CD8-positive, alpha-beta T cell (primary cell): ENCODE measurements at places on chromosomes 6 and 20. TPM values are rescaled to one million over a fixed set of nuclear protein-coding genes. Genes with fewer than 3 reads are reported as not detected.

GRCh38 chr6:57435475-57436160, 118.2 kb downstream of the PRIM2 start:
- no peak for DNase-seq

DNA sequence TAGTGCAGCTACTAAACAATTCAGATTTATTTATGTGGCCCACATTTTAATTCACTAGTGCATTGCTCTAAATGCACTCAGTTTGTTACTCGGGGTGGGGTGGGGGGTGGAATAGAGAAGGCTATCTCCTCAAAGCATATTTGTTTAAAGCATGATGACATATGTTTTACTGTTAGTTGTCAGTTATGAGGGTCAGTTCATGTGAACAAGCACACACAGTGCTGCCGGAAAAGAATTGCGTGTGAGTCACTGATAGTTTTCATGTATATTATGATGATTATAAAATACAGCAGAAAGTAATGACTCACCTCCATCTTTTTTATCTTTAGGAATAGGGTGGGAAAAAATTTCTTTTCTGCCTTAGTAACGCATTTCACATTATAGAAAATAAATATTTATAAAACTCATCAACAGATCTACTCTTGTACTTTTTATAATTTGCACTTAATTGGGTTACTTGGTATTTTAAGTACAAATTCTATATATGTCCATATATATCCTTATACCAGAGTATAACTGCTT, 42.2 kb upstream of the STXBP5 start:
- DNase-seq, result no peak

DNA sequence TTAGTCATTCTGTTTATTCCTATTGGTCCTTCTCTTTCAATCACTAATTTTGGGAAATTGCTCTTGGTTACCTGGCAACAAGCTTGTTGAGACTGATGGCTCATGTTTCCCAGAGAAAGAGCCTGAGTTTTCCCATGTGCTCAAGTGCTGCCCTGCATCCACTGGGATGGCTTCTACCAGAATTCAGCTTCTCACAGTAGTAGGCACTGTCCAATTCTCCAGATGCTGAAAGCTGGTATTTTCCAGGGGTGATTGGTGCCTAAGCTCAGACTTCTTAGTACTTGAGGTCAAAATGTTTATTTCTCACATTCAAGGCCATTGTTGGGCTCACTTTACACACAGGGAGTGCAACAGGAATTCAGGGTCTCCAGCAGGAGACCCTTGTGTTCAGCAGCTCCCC, 29.1 kb upstream of the SLC2A12 start:
- DNase-seq, result no peak

- DNase-seq, result peak; percentile 39
Observed at GRCh38 chr20:49534255-49534712, 33.7 kb downstream of the PTGIS start.

GRCh38 chr20:54168961-54169862, 4.6 kb downstream of the CYP24A1 start:
- no peak for DNase-seq

DNA sequence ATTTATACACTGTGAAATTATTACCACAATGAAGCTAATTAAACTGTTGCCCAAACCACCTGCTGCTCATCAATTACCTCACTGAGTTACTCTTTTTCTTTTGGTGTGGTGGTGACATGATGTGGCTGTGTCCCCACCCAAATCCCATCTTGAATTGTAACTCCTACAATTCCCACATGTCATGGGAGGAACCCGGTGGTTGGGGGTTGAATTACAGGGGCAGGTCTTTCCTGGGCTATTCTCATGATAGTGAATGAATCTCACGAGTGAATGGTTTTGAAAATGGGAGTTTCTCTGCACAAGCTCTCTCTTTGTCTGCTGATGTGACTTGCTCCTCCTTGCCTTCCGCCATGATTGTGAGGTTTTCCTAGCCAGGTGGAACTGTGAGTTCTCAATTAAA, 145.0 kb downstream of the LRRC1 start:
- DNase-seq, result no peak

DNA sequence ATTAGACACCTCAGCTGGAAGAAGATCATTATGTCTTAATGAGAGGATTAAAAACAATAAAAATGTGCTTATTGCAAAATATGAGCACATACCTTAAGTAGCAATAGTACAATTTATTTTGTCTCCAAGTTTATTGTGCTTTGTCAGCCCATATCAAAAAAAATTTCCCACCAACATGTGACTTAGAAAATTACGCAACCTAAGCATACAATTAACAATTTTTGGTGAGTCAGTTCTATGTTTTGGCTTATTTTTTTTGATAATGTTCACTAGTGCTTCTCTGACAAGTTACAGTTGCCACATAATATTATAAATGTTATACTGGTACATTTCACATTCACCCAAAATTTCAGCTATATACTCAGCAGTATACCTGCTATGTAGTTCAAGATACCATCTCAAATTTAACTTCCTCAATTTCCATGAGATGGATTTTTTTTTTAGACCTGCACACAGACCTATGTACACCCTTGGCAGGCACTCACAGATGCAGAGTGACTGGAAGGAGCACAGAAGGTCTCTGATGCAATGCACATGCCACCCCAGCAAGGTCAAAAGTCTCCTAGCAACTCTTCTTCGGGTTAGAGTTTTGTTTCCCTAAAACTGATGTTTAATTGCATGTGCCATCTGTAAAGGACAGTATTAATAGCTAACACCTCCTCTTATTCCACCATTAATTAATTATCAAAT, 112.4 kb downstream of the PRKN start:
- no peak for DNase-seq

DNA sequence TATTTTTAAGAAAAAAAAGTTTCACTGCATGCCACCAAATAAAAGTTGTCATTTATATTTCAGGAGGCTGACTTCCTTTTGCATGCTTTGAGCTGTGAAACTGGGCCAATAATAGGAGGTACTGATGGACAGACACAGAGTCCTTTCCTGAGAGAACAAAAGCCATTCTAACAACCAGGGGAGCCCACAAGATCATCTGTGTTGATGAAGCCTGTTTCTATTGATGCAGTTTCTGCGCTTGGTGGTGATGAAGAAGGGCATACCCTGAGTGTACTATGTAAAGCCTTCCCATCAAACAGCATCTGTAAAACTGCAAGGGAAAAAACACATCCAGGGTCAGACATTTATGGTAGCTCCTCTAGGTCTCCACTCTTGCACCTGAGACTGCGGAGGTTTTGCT, 34.8 kb downstream of the ABHD12 start:
- no peak for DNase-seq

GRCh38 chr6:75937846-75938245, 134.6 kb downstream of the IMPG1 start:
- no peak for DNase-seq

GRCh38 chr6:109834131-109834530, 143.0 kb downstream of the FIG4 start:
- DNase-seq, result no peak

GRCh38 chr6:160022101-160022500, 53.2 kb downstream of the IGF2R start:
- DNase-seq, result no peak

DNA sequence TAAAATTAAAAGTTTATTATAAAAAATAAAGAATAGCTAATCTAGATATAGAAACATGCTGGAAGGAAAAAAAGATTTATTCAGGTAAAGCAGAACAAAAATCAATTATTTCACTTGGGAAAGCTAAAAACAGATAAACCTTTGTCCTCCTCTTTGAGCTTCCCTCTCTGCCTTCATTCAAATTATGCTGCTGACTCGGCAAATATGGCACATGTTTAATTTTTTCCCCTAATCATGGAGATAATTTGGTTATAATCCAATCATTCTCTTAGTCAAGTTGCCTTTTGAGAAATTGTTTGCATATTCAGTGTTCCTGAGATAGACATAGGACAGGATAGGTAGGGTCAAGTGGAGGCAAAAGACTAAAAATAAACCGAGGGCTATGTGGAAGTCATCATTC, 556.8 kb upstream of the PTCHD4 start:
- no peak for DNase-seq

DNA sequence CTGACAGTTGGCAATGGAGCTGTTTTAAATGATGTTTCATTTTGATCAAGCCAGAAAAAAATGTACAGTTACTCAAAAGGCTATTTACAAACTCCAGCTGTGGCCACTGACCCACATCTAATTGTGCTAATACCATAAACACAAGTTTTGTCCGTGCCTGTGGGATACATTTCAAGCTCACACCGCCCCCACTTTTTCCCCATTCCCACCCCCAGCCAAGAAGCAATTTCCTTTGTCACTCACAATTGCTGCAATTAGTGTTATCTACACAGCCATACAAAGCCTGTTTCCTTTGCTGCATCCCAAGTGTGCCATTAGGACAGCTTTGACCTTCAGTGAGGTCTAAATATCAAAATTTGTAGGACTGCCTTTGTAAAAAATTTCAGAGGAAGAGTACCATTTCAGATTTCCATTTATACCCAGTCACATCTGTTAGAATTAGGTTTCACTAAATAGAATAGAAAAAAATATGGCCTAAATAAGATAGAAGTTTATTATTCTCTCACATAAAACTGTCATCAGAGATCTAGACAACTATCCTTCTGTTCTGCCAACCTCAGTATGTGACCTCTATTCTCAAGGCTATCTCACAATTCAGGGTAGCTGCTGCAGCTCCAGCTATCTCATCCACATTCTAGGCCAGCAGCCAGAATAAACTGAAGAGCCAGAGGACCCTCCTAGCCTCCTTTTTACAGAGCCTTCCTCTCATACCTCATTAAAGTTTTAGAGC, 202.6 kb downstream of the NFATC2 start:
- no peak for DNase-seq

DNA sequence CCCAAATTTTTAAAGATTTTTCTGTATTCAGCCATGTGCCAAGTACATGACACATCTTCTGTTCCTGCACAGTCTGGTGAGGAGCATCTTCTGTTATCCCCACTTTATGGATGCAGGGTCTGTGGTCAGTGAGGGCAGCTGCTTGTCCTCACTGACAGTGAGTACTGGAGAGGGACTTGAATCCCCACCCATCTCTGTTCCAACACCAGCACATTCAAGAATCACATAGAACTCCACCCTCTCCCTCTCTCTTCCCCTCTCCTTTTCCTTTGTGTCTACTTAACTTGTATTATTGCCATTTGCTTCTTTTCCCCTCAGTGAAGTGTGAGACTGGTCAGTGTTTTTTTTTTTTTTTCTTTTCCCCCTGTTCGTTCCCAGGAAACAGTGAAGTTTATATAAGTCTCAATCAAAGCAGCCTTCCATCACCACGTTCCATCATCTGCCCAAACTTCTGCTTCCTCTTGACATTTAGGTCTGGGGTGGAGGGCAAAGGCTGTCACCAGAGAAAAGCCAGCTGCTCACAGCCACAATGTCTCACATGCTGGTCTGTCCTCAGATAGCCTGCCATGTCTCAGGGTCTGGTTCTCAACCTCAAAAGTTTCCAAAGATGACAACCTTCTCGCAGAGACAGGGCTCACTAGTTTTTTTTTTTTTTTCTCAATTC, 110.0 kb upstream of the SSTR4 start:
- DNase-seq, result no peak

GRCh38 chr6:88965691-88966090, 2.3 kb upstream of the RNGTT start:
- DNase-seq, result no peak

DNA sequence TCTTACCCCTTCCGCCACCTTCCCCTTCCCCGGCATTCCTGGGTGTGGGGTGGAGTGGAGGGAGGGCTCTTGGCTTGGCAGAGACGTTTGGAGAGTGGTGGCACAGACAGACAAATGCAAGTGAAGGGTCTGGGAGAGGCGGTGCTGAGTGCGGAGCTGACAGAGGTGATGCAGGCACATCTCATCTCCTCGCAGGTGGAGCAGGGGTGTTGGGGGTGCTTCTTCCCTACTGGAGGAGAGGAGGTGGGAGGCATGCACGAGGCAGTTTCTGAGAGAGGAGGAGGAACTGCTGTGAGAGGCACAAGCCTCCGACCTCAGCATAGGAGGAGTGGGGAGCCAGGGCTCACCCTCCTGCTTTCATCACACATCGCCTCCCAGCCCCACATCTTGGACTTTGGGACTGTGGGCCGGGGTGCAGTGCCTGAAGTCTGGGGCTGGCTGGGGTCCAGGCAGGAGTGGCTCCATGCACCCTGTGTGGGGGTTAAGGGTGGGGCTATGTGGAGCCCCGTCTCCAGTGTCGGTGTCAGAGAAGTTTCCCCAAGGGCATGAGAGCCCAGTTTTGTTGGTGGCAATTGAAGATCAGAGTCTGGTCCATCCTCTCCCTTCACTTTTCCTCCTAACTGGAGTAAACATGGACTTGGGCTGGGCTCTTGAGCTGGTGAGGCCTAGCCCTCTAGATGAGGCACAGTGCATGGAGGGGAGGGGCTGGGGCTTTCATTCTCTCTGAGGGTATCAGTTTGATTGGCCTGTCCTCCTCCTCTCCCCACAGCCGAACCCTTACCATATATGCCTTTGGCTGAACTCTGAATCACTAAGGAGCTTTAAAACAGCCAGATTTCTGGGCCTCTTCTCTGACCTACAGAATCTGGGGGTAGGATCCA, 20.2 kb upstream of the SLC22A7 start:
- DNase-seq, result no peak

GRCh38 chr6:124512431-124512830, 449.8 kb upstream of the RNF217 start:
- no peak for DNase-seq

PRSS35 gene
- total RNA-seq, result 0.33 TPM

ALDH8A1 gene
- total RNA-seq, result 2.4 TPM

VWA7 gene
- 0.65 TPM for total RNA-seq
